ENCODE measurements at places on chromosomes 11 and 22. TPM values are rescaled to one million over a fixed set of nuclear protein-coding genes. Genes with fewer than 3 reads are reported as not detected.
A peak's percentile ranks its signal among the peaks of the same experiment; 100 is the strongest.

PHF21B gene
- 0.35 TPM for total RNA-seq

- no peak for DNase-seq
These were observed 27.8 kb downstream of the FCHSD2 start for GRCh38 chr11:73114110-73114834.

GRCh38 chr11:32138902-32139301, 48.0 kb downstream of the RCN1 start:
- DNase-seq = no peak

CASP4 gene
- 12.1 TPM for total RNA-seq

HOATZ gene
- not detected for total RNA-seq

GDPD4 gene
- not detected for total RNA-seq

- no peak for DNase-seq
These were observed at the start of gene CALCB for GRCh38 chr11:15073361-15074205. Gene CALCB, plus strand, starts transcription at chr11:15073593. Its CDS starts 1,126 bp downstream, at chr11:15074719.

- peak; percentile 84 for DNase-seq
These were observed 48.5 kb downstream of the APOL1 start for GRCh38 chr22:36301384-36301828.

- no peak for DNase-seq
These were observed 193.1 kb downstream of the IGLL1 start for GRCh38 chr22:23386822-23387580.

MAPK8IP2 gene
- total RNA-seq = 0.57 TPM

ANGPTL5 gene
- total RNA-seq = 0.77 TPM

GRCh38 chr11:43933608-43934551, 8.6 kb upstream of the C11orf96 start:
- DNase-seq = no peak

TPH1 gene
- total RNA-seq = not detected

PGA5 gene
- 0.40 TPM for total RNA-seq

DNA sequence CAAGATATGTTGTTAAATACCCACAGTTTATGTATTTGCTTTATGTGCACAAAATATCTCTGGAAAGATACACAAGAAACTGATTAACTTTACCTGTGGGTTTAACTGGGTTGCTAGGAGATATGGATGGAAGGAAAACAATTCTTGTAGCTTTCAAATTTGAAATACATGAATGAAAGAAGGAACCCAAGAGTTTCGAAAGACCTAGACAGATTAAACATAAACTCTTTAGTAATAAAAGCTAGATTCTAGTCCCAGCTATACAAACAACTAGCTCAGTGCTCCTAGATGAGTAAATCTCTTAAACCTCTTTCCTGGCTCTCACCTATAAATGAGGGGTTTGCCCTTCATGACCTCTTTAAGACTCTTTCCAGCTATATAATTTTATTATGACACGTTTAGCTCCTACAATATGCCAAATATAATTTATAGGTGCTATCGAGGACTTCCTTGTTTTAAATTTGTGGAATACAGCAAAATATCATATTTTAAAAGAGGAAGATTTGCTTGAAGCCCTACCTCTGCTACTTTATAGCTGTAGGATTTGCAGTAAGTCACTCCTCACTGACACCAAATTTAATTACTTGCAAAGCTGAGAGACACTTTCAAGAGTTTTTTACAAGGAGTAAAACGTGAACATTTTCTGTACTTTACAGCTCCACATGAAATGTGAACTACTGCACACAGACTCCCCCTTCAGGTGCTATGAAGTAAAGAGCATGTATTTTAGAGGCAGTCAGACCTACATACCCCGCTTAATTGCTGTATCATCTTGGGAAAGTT, 50.7 kb downstream of the RRAS2 start:
- DNase-seq = no peak

- no peak for DNase-seq
These were observed 56.2 kb downstream of the SOX6 start for GRCh38 chr11:16299884-16300782.

DNA sequence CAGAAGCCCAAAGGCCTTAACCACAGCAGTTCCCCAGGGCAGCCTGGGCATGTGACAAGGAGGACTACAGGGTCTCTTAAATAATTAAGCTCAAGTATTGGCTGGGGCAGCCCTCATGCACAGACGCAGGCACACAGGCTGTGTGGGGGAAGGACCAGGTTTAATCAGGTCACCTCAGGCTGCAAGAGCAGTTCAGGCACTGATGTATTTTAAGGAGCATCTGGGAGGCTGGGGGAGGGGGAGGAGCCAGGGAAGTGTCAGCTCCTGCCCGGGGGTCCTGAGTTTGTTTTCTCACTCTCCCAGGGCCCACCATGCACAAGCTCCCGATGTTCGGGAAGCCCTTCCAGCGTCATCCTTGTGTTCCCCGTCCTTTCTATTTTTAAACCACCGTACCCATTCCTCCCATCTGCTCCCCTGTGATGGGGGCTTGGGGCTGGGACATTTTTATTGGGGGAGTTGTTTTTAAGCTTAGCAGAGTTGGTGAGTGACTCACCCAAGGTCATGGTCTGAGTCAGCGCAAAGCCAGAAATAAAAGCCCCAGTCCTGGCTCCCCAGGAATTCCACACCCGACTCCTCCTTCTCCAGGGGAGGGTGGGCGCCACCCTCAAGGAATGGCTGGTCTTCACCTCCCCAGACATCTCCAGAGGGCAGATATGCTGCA, 2.4 kb downstream of the CSDC2 start:
- peak; percentile 56 for DNase-seq

- DNase-seq = no peak
These were observed 36.5 kb upstream of the TTC12 start for GRCh38 chr11:113277907-113278306.

- no peak for DNase-seq
These were observed 507.6 kb upstream of the LARGE1 start for GRCh38 chr22:34427841-34428240.

KLHDC7B gene
- not detected for total RNA-seq

GRCh38 chr11:16193897-16194381, 162.4 kb downstream of the SOX6 start:
- no peak for DNase-seq

- peak; percentile 20 for DNase-seq
These were observed 704.3 kb downstream of the DLG2 start for GRCh38 chr11:84922836-84923235.

DNA sequence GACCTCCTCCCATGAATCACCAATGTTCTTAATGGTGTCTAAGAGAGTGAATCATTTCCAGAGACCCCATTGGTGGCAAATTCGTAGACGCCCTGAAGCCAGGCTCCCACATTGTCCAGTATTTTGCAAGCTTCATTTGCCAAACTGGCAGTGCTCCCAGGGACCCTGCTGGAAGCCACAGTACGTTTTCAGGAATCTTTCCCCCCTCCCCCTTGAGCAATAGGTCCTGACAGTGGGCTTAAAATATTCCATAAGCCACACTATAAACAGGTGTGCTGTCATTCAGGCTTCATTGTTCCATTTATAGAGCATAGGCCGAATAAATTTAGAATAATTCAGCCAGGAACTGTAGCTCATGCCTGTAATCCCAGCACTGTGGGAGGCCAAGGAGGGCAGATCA, 125.3 kb downstream of the MORC2 start:
- no peak for DNase-seq

OR51I1 gene
- total RNA-seq = not detected

DNA sequence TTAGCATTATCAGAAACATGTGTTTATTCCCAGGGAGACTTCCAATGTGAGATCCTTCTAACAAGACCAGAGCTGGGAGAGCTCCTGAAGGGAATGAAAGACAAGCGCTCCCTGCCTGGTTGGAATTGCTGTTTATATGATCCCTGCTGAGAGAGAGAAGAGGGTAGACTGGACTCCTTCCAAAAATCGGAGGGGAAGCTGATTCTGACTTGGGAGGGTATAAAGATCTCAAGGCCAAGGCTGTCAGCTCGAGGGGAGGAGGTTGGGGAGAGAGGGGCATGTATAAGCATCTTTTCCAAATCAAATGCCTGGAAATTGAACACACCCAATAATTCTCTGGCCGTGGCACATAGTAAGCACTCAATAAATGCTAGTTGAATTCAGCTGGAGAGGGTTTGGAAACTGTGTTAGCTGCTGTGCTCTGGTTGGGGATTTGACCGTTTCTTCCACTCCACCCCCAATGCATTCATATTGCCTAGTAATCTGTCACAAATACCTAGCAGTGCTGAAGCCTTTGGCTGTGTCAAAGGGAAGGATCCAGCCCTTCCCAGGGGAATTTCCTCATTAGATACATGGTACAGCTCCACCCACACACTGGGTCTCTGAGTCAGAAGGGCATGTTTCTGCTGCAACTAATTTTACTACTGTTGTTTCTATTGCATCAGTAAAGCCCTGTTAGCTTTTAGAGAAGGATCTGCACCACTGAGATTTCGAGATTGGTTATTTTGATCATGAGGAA, 61.5 kb downstream of the CACNG2 start:
- no peak for DNase-seq

GRCh38 chr22:44603767-44604166, 98.2 kb upstream of the PRR5 start:
- DNase-seq = no peak

DNA sequence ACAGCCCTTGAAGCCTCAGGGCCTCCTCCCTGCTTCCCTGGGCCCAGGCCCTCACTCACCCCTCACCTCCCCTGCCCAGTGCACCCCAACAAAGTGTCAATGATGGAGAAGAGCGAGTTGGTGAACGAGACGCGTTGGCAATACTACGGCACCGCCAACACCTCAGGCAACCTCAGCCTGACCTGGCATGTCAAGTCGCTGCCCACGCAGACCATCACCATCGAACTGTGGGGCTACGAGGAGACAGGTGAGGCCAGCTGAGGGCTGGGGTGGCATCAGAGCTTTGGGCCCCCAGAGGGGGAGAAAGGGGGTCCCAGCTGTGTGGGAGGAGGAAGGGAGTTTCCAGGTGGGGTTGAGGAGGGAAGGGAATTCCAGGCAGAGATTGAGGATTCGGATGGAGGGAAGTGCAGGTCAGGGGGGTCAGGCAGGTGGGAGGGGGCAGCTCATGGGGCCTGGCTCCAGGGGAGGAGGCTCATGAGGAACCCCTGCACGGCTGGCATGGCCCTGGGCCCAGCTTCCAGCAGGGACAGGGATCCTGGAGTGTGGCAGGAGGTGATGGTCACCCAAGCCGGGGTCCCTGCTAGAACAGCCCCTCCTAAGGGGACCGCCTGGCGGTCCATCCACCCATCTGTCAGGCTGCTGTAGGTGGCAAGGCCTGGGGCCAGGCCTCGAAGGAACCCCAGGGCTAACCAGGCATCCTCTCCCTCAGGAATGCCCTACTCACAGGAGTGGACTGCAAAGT, 2.9 kb downstream of the SUSD2 start:
- peak; percentile 25 for DNase-seq

CDC42BPG gene
- total RNA-seq = 0.40 TPM

DNA sequence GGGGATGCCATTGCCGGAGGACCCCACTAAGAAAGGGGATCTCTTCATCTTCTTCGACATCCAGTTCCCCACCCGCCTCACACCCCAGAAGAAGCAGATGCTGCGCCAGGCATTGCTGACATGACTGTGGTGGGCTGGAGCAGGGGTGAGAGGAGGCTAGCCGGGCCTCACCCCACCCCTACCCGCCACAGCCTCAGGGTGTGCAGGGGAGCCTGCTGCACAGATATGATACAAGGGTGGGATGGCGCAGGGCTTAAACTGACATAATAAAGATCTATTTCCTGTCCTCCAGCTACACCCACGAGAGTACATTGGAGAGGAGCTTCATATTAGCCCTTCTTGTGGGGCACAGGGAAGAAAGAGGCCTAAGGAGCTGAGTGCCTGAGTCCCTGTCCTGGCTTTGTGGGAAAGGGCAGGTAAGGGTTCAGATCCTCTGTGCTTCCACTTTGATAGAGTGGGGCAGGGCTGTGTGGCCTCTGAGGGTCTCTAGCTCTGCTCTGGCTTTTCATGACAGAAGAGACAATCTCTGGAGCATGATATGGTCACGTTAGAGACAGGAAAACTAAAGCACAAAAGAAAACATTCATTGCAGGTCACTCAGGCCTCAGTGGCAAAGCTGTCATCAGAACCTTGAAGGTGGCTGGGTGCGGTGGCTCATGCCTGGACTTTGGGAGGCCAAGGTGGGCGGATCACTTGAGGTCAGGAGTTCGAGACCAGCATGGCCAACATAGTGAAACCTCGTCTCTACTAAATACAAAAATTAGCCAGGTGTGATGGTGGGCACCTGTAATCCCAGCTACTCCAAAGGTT, 12.4 kb downstream of the UCP2 start:
- DNase-seq = no peak

- DNase-seq = peak; percentile 38
These were observed 27.5 kb downstream of the OSBPL5 start for GRCh38 chr11:3137486-3138177.

DNA sequence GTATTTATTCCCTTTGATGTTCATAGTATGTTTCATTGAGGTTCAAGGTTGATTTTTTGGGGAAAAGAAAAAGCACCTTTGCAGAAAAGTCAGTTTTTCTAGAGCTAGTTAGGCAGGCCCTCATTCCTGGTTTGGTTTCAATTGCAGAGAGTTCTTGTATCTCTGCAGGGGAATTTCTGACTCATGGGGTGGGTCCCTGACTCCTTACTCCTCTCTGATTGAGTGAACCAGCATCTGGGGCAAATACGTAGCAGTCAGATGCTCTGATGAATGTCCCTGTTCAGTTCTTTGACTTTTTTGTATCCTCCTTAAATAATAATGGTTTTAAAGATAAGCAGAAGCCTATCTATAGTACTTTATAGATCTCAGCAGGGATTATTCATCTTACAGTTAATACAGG, 7.7 kb upstream of the NCR3LG1 start:
- no peak for DNase-seq

- DNase-seq = no peak
These were observed 37.7 kb upstream of the CD44 start for GRCh38 chr11:35101223-35101622.

DNA sequence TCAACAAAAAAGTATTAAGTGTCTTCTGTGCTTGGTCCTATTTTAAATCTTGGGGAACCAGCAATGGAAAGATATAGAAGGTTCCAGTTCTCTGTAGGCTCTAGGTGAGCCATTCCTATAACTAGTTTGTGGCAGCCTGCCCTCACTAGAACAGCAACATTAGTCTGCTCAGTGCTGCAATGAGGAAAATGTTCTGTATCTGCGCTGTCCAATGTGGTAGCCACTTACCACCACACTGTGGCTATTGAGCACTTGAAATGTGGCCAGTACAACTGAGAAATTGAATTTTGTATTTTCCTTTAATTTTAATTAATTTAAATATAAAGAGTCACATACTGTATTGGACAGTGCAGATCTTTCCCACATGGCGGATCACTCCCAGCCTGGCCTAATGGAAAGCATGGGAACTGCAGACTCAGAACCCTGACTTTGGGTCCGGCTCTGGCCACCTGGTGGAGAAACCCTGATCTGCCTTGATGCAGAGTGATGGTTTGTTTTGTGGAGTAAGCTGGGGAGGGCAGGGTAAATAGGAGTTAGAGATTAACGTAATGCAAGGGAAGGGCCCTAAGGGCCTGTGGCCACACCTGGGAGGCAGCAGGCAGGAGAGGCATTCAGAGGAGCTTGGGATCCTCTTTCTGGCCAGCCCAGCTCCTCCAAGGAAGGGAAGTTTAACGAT, 101.0 kb downstream of the ME3 start:
- no peak for DNase-seq

PKDREJ gene
- total RNA-seq = not detected

IRAG1 gene
- total RNA-seq = 5.2 TPM

- DNase-seq = no peak
These were observed 1.7 kb downstream of the TOM1 start for GRCh38 chr22:35301372-35301874.
